ENCODE measurements at places on chromosomes 6 and 20.

DNA sequence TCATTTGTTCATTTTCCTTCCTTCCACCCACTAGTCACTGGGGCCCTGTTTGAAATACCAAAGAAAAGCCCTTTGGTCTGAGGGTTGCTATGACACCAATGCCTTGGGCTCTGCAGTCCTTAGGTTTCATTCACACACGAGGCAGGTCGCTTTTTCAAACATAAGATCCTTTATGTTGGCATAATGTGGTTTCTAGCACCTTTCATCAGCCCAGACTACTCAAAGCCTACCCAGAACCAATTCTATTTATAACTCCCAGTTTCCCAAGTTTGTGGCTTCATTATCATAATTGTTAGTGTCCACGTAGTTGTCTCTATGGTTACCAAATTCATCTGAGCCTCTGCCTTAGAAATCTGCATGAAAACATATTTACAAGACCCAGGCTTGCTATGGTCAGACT is 6.6 kb upstream of the TP53RK start:
- no peak for DNase-seq

DNA sequence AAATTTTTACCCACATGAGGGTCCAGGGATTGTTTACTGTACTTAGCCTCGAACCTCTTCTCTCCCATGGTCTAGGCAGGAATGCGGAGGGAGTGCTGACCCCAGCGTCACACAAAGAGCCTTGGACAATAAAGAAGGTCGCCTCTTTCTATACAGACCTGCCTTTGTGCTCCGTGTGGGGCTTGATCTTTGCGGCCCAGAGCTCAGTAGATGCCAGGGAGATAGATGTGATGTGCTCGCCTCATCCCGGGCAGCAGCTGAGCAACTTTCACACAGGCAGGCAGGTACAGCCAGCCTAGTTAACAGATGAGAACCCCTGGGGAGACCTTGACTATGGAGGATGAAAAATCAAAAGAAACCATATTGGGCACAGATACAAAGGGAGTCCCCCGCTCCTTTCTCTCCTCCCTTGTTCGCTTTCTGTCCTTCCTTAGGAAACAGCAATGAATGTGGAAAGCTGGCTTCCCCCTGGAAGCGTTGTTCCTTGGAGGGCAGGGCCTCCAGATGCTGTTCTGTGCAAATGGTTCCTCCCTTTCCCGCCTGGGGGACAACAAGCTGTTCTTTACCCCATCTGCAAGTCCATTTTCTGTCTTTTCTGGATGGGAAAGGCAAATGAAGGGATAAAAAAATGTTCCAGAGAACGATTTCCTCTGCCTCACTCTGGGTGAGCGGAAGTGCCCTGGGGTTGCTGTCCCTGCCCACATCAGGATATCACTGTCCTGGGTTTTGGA is 128.3 kb downstream of the OLIG3 start:
- no peak for DNase-seq

DNA sequence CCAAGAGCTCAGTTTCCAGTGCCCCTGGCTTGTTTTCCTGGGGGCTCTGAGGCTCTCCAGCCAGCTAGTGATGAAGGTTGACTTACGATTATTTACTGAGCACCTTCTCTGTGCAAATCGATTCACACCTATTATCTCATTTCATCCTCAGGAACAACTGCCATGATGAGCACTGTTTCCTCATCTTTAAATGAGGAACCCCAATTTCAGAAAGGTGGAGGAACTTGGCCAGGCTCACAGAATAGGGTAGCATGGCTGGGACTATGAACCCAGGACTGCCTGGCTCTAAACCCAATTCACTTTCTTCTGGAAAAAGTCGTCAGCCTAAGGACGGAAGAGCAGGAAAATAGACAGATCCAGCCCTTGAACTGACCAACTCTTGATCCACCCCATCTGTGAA is 3.5 kb upstream of the BPI start:
- DNase-seq, result no peak

- no peak for DNase-seq
These were observed 143.7 kb downstream of the KLHL32 start for GRCh38 chr6:97068211-97068610.

GRCh38 chr6:28442586-28442985 is 705 bp downstream of the ZSCAN23 start:
- DNase-seq, result no peak

DNA sequence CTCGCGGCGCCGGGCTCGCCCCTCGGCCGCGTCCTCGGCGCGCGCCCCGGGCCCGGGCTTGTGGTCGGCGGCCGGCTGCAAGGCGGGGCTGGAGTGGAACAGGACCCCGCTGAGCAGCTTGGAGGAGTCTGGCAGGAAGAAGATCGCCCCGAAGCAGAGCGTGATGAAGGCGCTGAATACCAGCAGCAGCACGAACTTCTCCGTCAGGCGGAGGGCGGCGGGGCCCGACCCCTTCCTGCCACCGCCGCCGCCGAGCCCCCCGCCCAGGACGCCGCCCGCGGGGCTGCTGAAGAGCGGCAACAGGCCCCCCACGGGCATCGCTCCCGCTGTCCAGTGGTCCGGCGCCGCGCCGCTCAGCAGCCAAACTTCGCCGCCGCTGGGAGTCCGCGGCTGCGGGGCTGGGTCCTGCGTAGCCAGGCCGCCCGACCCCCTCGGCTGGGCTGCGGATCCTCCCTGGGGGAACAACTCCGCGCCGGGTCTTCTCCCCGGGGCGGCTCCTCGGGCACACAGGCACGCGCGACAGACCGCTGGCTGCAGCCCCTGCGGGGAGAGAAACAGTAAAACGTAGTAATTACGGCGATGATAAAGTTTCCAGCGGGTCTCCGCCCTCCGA is 707 bp downstream of the MAN1A1 start:
- DNase-seq, result no peak

DNA sequence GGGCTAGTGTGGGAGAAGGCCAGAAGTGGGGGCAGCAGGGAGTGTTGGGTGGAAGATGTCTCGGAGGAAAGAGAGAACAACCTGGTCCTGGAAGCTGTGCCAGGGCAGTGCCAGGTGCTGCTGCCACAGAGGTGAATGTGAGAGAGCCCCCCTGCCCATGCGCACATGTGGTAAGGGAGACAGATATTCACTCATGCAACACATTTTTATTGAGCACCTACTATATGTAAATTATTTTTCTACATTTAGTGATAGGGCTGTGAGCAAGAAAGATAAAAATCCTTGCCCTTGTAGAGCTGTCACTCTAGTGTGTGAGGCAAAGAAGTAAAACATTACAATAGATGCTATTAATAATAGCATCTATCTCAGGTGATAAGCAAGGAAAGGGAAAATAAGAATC is 471 bp downstream of the CLPSL1 start:
- no peak for DNase-seq

- no peak for DNase-seq
These were observed 185.8 kb upstream of the MAN1A1 start for GRCh38 chr6:119535332-119535731.

- DNase-seq, result no peak
These were observed 757.1 kb upstream of the SLC35B3 start for GRCh38 chr6:9192405-9192909.

GRCh38 chr6:129500958-129501739 is 208.8 kb downstream of the ARHGAP18 start:
- no peak for DNase-seq

- no peak for DNase-seq
These were observed 30.5 kb upstream of the SNRPB2 start for GRCh38 chr20:16699293-16699692.

DNA sequence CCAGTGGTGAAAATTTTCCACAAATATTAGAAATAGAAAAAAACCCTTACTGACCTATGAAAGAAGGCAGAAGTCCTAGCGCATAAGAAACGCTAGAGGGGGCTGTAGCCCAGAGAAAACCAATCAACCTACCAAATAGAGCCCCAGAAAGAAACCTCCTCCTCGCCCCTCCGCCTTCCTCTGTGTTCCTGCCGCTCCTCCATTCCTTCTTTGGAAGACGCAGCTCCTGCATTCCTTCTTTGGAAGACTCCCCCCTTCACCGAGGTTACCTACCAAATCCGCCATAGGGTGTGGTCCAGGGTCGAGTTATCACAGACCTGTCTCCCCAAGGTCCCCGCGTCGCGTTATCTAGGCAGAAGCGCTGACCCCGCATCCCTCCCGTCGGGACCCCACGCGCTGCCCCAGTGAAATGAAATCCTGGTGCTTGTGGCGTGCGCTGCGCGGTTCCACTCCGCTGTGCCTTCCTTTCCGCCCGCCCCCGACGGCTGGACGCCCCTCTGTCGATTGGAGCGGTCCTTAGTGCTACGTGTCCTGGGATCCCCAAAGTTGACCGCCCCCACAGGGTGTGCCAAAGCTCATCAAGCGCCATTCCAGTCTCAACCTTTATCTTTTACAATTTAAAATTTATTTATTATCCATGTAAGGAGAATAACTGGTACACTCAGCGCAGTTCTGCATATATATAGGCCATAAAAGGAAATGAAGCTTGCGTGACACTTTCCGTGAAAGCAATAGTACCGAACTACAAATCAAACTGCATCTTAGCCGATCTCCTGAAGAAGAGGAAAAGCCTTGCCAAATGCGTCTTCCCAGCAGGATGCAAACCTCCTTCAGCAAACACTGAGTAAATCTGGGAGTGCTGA is 13.0 kb downstream of the RPP21 start:
- peak; percentile 12 for DNase-seq

DNA sequence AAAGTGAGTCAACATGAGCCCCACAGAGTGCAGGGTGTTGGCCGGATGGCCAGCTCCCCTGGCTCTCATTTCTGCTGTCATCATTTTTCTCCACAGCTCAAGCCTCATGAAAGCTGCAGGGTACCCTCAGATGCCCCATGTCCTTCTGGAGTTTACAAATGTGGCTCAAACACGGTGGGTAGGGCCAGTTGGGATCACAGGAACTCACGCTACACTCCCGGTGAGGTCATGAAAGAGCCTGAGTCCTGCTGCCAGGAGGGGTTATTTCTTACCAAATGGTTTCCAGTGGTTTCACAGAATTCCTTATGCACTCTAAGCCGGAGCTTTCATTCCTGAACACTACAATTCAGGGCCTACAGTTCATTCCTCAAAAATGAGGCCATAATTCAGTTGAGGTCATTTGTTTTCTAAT is 78.7 kb downstream of the TMEM170B start:
- no peak for DNase-seq
